GM23248 (cell line): ENCODE measurements at places on chromosomes 5 and 9.

DNA sequence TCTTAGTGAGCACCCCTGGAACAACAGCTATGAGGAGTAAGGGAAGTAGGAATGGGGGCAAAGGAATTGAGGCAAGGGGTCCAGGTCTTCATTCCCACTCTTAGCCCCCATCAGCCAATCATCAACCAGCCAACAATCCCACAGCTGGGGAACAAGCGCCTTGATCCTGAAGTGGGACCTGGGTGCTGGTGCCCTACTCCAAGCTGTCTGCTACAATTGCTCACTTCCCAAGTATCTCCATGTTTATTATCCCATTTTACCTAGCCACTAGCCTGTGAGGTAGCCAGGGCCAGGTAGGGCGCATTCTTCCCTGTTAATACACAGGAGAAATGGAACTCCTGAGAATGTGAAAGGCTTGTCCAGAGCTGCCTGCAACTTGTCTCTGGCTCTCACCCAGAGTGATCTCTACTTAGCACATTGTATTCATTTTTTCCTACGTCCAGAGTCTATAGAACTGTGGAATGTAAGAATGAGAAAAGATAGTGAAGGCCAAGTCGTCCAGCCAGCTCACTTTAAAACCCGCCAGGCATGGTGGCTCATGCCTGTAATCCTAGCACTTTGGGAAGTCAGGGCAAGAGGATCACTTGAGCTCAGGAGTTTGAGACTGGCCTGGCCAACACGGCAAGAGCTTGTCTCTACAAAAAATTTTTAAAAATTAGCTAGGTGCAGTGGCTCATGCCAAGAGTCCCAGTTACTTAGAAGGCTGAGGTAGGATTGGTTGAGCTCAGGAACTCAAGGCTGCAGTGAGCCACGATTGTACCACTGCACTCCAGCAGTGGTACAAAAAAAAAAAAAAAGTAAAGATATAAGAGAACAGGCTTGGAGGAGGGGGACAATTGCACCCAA is 6.2 kb upstream of the DNAJC18 start:
- DNase-seq = peak; percentile 80

GRCh38 chr9:76371901-76372300 is 22.3 kb downstream of the RFK start:
- DNase-seq = peak; percentile 12

- DNase-seq = peak; percentile 51
Measured at GRCh38 chr9:114591291-114591787, 3.8 kb downstream of the ATP6V1G1 start.

GRCh38 chr9:123291736-123292135 is 23.4 kb upstream of the STRBP start:
- DNase-seq = no peak

DNA sequence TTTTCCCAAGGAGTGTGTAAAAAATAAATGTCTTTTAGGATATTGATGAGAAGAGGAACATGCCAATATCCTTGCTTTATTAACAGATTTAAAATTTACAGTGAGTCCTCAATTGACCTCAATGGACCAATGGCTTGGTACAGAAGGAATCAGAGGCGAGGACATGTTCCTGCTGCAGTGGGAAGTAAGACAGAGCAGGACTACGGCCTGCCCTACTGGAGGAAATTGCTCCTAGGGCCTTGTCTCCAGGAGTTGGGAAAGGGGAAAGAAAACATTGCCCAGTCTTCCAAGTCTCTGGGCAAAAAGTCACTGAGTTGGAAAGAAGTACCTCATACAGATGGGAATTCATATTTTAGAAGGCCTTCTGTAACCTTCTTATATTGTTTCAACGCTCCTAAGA is 33.1 kb upstream of the UGT3A2 start:
- DNase-seq = no peak

DNA sequence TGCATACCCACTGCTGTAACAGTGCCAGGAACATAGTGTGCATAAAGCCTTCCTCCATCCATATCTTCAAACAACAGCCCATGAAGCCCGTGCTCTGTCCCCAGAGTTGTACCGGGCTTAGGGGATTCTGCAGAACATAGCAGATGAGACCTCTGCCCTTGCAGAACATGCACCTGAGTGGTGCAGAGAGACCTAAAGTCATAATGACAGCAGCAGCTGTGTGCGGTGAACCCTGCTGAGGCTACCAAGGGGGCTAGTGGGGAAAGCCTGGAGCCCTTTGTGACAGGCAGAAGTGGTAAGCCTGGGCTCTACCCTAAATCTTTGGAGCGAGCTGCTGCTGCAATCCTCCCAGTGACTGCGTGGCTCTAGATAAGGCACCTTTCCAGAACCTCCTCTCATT is 32.2 kb upstream of the BRD3 start:
- no peak for DNase-seq

GRCh38 chr9:91714020-91714806 is 235.8 kb downstream of the ROR2 start:
- peak; percentile 73 for DNase-seq

GRCh38 chr5:56251440-56251839 is 18.3 kb upstream of the ANKRD55 start:
- DNase-seq = no peak

- DNase-seq = no peak
Measured at GRCh38 chr9:35781066-35781465, 10.3 kb upstream of the NPR2 start.

DNA sequence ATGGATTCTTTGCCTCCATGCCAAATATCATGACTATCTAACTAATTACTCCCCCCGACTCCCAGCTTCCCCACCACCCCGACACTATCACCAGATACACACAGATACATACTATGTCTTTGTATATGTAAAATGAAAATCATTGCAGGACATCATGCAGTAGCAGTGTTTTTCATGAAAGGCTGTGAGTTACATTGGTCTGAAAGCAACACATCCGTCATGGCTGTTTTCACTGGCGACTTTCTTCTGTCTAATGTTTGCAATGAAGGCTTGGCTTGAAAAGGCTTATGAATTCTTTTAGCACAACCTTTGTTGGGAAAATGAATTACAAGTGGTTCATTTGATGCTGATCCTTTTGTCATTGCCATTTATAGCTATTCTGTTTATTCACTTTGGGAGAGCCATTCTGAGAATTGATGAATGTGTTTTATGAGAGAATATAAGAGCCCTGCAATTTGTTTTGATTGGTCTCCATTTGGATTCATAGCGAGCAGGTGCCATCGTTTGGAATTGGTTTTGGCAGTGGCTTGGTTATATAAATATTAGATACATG is 103.4 kb downstream of the PIP5K1B start:
- DNase-seq = no peak

DNA sequence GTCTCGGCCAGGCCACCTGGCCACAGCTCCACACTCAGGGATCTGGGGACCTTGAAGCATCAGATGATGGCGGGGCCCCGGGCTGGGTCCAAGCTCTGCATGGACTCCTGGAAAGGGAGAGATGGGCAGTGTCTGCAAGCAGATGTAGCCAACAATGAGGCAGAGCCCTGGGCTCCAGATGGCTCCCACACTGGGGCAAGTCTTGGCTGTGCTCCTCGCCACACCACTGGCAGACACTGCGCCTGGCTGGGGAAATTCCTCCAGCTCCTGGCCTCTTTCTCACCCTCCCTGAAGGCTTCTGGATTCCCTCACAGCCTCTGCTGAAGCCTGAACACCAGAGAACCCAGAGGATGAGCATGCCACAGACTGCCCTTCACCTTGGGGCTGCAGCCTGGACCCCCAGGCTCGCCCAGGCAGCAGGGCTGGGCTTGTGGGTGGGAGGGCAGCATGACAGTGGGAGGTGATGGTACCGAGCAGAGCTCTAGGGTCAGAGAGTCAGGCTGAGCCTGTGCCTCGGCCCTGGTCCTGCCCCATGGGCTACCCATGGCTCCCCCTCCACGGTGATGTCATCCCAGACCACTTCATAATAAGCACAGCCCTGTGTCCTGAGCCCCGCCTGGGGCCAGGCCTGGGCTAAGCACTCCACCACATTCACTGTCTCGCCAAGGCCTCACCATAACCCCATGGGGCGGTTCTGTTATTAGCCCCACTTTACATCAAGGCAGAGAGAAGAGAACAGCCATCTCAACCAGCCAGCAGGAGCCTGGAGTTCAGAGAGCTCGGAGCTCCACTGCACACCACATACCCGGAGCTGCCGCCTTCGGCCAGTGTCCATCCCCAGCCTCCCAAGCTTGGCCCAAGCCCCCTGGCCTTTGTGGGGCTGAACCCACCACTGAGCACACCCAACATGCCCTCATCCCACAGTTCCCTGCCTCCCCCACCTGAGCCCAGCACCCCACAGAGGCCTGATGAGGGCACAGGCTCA is 62.2 kb upstream of the ADAMTS2 start:
- peak; percentile 57 for DNase-seq

GRCh38 chr9:952546-952945 is 23.9 kb upstream of the DMRT3 start:
- DNase-seq = no peak

- DNase-seq = no peak
Measured at GRCh38 chr9:61665829-61666228, 476.0 kb downstream of the SPATA31A7 start.

DNA sequence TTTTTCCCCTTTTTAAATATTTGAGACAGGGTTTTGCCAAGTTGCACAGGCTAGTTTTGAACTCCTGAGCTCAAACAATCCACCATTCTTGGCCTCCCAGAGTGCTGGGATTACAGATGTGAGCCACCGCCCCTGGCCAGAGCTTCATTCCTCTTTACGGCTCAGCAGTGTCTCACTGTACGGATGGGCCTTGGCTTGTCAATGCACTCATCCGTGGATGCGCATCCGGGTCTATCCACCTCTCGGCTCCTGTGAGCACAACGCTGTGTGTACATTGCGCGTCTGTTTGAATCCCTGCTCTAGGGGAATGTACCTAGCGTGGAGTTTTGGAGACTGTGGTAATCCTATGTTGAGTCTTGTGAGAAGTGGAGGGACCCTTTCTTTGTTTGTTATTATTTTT is 10.9 kb upstream of the EGFL7 start:
- no peak for DNase-seq

DNA sequence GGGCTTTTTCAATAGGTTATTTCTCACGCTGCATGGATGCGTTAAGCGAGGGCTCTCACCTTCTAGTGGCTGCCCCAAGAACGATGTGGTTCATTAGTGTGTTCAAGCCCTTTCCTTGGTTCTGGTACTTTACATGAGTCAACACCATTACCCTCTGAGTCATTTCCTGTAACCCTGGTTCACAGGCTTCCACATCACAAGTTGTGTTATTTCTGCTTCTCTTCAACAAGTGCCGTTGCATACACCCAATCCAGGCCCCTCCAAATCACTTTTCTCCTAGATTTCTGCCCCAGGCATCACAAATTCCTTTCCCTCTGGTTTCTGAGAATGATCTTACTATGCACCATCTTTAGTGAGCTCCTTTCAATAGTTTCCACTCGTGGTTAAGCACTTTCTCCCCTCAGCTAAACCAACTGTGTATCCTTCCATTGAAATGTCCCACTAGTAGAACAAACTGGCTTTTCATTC is 69.5 kb upstream of the RAD23B start:
- DNase-seq = peak; percentile 91

DNA sequence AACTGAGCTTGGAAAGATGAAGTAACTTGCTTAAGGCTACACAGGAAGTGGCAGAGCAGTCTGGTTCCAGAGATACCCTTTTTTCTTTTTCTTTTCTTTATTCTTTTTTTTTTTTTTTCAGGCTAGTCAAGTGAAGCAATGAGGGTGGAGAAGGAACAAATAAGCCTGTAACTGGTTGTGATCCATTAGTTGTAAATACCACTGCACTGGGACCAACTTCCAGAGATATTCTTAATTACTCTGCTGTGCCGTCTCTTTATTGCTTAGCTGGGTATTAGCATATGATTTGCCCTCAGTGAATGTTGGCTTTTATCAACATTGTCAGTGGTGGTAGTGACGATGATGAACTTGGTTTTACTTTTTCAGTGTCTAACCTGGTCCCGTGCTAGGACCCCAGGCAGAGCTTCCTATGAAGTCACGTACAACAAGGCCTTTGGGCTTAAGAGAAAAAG is 26.7 kb downstream of the LNPEP start:
- no peak for DNase-seq

GRCh38 chr5:139648205-139649081 is at the start of gene CXXC5:
Gene CXXC5 (plus strand): TSS chr5:139648349. CDS start chr5:139680524, 32,175 bp downstream.
- peak; percentile 90 for DNase-seq

DNA sequence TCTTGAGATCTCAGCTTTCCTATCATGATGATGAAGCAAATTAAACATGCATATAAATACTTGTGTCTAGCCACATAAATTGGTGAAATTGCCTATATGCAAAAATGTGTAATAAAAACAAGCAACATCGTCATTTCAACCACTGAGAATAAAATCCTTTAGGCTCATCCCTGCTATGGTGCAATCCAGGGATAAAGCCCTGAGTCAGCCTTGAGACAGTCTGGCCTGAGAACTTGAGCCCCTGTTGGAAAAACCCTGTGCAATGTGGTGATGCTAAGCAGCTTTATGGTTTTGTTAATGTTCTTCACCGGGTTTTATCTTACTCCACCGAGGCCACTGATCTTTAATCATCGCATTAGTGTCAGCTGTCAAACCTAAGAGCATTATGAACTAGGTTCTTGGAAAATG is 170.5 kb downstream of the DCP2 start:
- DNase-seq = peak; percentile 93
